ACHN (cell line): ENCODE measurements at places on chromosomes 3 and 15.

DNA sequence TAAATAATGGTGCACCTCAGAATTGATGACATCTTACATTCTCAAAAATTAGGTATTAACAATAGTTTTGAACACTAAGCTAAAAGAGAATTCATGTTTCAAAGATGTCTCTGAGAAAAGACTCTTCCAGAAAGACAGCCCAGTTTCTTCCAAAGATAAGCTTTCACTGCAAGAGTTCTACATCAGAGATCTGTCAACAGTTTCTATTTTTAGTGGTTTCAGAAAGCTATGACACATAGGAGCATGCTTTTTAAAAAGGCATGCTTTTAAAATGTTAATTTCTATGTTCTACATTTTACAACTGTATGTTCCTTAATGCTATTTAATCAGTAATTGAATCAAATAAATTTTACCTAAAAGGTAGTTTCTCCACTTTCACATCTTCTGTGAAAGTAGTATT lies 88.2 kb downstream of the PLOD2 start:
- DNase-seq = no peak

DNA sequence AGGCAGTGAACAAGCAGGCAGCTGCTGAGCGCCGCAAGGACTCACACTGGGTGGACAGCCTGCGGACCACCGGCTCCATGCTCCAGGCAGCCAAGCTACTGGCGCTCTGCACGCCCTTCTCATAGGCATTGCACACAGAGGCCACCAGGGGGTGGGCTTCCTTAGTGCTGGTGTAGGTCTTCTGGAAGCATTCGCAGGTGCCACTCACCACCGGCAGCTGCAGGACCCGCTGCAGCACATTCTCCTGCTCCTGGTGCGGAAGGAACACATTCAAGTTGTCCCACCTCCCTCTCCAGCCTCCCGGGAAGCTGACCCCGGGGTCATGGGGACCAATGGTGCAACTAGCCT lies 6.0 kb downstream of the PLIN1 start:
- DNase-seq = peak; percentile 31

GRCh38 chr3:35782355-35782754 lies 143.0 kb downstream of the ARPP21 start:
- DNase-seq = no peak

GRCh38 chr15:40875991-40876730 lies 2.1 kb upstream of the RHOV start:
- DNase-seq = no peak

GRCh38 chr3:42190701-42191442 lies 75.1 kb downstream of the CCK start:
- DNase-seq = peak; percentile 61

DNA sequence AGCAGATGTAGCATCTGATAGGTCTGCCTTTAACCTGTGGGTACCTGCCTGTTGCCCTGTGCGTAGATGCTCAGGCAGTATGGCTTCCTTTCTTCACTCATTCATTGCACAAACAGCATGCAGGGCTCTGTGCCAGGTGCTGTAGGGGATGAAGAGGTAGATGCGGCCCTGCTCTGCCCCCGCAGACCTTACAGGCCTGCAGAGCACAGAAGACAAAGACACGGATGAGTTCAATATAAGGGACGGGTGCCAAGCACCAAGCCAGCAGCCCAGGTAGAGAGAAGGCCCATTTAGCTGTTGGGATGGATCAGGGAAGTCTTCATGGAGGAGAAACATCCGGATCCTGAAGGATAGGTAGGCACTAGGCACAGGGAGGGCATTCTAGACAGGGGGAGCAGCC lies 69.4 kb downstream of the AAGAB start:
- no peak for DNase-seq

DNA sequence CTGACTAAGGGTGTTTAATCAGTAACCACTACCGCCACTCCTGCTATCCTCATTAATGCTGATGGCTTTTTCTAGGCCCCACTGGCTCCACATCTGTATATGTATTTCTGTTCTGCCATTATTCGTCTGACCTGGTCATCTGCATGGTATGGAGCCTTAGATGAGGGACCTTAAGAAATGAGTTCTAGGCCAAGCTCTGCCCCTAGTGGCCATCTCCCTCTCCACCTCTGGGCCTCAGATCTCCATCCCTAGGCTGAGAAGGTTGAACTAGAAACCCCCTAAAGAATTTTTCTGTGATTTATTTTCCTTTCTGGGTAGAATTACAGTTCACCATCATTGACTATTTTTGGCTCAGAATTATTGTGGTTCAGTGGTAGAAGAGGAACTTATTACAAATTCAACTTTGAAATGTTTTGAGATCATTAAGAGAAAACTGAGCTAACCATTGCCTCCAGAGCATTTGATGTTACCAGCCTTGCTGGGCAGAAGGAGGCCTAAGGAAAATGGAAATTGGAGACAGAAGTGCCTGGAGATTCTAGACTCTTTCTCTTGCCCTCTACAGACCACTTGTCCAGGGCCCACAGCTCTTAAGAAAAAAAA lies 325.2 kb upstream of the NR2E3 start:
- DNase-seq = no peak

DNA sequence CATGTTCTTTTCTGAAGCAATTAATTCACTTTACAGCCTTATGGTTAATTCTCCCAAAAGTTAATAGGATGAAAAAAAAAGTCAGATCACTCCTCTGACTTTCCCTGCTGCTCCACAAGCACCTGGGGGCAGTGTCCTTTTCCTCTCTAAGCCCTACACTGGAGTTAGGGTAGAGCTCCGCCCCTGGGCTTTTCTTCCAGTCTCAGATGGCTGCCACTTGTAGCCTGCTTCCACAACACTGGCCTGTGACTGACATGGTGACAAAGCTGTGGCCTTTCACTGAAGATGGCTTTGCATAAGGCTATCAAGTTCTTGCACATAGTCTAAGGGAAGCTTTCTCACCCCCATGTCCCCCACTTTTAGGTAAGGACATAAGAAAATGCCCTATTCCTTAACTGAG lies 1.3 kb upstream of the MON1A start:
- DNase-seq = peak; percentile 58

GRCh38 chr15:67105065-67105951 lies 39.9 kb downstream of the SMAD3 start:
- peak; percentile 94 for DNase-seq

DNA sequence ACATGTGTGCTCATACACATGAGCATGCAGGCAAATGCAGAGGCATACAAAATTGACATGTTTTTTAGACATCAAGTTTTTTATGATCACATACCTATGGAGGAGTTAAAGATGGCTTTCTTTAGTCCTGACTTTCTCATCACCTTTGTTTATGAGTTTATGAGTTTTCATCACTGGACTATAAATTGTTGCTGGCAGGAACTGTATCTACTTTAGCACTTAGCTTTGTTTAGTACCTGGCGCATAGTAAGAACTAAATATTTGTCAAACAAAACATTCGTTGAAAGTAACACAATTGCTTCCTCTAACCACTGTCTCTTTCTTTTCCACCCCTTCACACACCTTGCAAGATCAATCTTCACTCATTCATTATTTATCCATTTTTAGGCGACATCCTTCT lies 182.6 kb downstream of the SUCNR1 start:
- DNase-seq = no peak

DNA sequence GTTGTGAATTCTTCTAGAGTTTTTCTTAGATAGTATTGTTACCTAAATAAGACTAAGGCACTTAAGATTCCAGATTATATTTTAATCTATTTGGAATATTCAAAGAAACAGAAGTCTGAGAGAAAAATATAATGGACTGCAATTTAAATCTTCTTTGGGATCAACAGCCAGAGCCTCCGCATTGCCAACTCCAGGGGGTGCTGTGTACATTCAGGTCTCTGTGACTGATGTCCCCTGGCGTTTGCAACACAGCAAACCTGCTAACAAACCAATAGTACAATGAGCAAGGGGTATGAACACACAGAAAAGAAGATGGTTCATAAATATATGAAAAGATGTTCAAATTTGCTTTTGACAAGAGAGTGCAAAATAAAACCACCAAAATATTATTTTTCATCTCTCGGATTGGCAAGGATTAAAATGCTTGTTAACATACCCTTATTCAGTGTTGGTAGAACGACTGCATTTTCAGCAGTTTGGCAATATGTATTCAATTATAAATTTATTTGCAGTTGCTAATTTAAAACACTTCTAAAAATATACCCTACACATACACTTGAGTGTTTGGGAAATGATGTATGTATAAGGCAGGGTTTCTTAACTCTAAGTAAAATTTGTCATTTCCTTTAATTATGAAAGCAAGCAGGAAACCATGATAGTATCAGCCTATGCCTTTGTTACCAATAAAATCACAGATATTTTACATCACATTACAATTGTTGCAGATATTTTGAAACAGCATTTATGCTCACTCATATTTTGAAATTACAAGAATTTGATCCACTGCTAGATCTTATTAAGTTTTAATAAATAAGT lies 16.1 kb upstream of the TM4SF1 start:
- peak; percentile 77 for DNase-seq

GRCh38 chr15:73052653-73053397 lies 562 bp downstream of the NEO1 start:
- peak; percentile 73 for DNase-seq

- peak; percentile 57 for DNase-seq
Measured at GRCh38 chr15:73599934-73600333, 33.3 kb downstream of the NPTN start.

DNA sequence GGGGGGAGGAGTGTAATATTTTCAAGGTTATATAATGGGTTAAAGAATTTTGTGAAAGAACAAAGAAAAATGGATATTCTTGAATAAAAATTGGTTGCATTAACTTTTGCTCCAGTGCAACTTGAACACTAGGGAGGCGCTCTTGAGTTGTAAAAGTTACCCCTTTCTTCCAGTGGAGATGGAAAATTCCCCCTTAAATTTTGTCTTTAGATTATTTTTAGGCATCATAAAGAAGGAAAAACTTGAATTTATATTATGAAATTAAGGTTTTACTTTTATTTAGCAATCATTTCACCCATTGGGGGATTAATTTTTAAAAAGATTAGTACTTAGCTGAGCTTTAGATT lies 550 bp upstream of the CHD2 start:
- no peak for DNase-seq

DNA sequence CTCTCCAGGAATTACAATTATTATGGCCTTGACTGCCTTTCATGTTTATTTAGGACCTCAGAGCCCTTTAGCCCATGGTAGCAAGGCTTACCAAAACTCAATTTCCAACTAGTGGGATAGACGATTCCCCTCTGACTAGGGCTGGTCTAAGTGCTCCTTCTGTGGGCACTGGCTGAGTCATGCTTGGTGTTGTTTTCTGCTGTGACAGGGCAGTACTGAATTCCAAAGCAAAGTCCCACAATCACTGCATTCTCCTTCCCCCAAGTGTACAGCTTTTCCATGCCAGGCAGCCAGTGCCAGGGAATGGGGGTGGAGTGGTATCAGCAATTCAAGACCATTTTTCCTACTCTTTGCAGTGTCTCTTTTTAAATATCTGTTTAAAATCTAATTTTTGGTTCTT lies 509.0 kb upstream of the NECTIN3 start:
- no peak for DNase-seq

- DNase-seq = no peak
Measured at GRCh38 chr15:57044072-57044702, 125.7 kb downstream of the TCF12 start.

GRCh38 chr3:30954426-30954825 lies 60.0 kb upstream of the GADL1 start:
- DNase-seq = no peak

DNA sequence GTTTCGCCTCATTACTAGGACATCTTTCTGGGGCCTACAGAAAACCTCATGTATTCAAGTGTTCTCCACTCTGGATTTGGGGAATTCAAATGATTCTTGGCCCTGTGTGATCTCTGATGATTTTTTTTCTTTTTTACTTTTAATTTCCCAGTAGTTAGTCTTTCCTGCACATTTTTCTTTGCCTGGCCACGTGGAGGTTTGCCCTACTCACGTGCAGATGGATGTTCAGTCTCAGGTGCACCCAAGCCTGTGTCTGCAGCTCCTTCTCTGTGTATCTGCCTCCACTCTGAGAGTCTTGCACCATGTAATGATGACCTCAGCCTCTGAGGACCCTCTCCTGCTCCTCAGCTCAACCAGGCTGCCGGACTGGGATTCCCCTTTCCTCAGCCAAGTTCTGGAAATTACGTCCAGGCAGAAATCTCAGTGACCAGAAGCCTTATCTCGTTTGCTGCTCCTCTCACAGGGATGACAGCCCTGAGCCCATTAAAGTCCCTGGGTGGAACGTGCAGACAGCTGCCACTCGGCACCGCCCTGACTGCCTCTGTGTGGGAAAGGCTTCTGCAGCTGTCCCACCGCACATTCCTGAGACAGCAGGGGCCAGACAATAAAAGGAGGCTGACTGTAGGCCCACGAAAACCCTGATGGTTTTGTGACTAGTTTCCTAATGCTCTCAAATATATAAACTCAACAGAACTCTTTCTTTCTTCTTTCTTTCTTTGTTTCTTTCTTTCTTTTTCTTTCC lies 31.4 kb upstream of the GABRB3 start:
- no peak for DNase-seq

DNA sequence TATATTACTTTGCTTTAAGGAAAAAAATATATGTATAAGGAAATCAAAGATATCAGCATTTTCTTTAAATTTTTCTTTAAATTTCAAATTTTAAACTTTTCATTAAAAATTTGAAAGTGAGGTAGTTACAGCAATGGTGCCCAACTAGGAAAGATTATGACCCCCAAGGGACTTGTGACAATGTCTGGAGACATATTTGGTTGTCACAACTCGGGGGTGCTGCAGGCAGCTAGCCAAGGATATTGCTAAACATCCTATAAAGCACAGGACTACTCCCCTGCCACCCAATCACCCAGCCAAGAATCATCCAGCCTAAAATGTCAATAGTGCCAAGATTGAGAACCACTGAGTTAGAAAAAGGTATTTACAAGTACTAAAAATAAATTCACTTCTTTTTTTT lies 57.3 kb downstream of the SLC4A7 start:
- no peak for DNase-seq

GRCh38 chr3:166274351-166275023 lies 437.3 kb upstream of the BCHE start:
- DNase-seq = no peak

DNA sequence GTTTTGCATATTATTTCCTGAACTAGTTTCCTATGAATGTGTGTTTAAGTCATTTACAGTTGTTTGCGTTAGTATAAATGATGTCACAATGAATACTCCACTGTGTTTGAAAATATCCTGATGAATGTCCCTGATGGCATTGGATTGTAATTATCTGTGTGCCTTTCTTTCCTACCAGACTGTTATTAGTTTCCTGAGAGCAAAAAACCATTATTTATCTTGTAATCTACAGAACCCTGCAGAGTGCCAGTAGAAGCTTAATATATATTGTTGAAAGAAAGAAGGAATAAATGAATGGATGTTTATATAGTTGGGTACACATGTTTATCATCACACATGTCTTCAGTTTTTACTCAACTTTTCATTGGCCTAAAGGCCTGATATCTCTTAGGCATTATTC lies 312.6 kb downstream of the AGBL1 start:
- no peak for DNase-seq
